ENCODE measurements at places on chromosomes 13 and 19.

GRCh38 chr19:29449371-29449770 is 76.4 kb upstream of the VSTM2B start:
- no peak for DNase-seq

DNA sequence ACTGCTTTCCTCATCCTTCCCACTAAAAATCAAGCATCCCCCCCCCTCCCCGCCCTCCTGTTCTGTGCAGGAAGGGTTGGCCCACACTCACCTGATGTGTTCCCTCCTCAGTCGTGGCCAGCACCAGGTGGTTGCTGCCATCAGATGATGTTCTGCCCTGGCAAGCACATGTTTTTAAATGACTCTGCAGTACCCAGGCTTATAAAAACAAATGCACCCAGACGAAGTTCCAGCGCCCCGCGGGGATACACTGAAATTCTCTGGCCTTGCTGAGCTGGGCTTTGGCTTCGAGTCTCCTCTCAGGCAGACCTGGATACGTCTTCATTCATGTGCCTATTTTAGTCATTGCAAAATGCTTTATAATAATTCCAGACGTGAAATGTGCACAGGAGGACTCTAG is 316.3 kb downstream of the DLEU7 start:
- no peak for DNase-seq

- DNase-seq = no peak
Measured at GRCh38 chr19:15614507-15615379, at the start of gene CYP4F8. Gene CYP4F8 (plus strand): TSS chr19:15615218. CDS start chr19:15615617, 399 bp downstream.

GRCh38 chr13:40764587-40765403 is 6.2 kb downstream of the MRPS31 start:
- DNase-seq = peak; percentile 24

GRCh38 chr19:50932690-50933083 is 20.2 kb downstream of the KLK5 start:
- no peak for DNase-seq

DNA sequence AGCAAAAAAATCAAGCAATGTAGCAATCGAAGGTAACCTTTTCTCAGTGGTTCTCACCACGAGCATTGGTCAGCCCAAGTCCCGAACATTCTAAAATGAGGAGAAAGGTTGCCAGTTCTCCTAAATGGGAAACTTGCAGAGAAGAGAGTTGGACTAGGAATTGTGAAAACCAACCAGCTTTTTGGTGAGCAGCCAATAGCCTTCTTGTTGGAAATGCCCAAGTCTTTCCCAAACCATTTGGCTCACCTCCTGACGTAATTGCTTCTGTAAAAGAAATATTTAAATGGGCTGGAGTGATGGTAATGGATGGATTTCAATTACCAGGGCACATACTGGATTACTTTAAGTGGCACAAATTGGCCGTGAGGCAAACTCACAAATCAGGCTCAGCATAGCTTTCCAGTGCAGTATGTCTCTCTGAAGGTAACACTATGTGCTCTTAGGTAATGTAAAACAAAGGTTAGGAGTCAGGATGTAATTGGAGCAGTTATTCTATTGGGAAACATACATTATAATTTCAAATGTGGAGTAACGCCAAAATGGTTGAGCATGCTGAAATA is 423.2 kb downstream of the KLF5 start:
- no peak for DNase-seq

DNA sequence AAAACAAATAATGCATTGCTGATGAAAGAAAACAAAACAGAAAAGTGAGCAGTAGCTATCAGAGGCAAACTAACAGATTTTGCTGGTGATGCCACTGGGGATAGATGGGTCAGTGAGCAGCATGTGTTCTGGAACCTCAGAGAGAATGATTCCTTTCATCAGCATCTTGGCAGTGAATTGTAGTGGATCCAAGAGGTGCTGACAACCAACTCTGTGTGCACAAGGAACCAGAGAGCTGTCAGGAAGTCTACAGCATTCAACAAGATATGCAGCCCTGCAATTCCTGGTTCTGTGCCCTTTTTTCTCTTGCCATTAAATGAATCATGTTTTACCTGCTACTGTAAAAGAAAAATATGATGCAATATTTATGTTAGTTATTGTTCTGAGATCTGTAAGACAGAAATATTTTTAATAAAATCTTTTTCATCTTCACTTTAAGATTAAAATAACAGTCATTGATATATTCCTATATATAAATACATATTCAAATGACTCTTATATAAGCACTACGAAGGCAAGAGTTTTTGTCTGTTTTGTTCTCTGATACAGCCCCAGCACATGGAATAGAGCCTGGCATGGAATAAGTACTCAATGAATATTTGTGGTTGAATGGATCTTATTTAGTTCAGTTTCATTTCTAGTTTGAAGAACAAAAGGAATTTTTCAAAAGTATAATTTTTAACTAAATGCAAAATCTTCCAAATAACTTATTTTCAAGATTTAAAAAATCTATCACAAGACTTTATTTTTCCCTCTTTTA is 80.8 kb downstream of the FREM2 start:
- DNase-seq = no peak

DNA sequence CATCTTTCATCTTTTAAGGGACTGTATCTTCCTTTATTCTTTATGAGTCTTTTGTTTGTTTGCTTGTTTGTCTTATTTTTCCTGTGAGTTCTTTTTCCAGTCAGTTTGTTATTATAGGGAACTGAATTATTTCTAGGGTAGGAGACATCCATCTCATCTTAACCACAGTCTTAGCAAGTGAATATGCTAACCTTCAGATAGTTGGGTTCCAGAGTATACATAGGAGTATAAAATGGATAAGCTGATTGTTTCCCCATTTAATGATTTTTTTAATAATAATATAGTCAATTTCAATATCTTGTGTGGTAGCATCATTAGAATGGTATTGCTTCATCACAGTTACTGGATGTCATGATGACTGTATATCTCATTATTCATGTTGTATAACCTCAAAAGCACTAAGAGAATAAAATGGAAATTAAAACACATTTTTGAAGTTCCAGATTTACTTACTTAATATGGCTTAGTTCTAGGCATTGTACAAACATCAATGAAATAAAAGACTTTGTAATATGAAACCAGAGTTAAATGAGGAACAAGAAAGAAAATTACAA is 33.0 kb downstream of the GPC6 start:
- no peak for DNase-seq

Data from stimulated activated CD4-positive, alpha-beta T cell treated with anti-CD3 and anti-CD28 coated beads, Interleukin-1b, Interleukin-23, amount 100 ng/mL, for 24 hours (primary cell).